Activated T-cell treated with anti-CD3 and anti-CD28 coated beads, Interleukin-2, amount 50 U/mL, for 72 hours (primary cell): ENCODE measurements at places on chromosomes 16 and 17. TPM values are rescaled to one million over a fixed set of nuclear protein-coding genes. Genes with fewer than 3 reads are reported as not detected.

DNA sequence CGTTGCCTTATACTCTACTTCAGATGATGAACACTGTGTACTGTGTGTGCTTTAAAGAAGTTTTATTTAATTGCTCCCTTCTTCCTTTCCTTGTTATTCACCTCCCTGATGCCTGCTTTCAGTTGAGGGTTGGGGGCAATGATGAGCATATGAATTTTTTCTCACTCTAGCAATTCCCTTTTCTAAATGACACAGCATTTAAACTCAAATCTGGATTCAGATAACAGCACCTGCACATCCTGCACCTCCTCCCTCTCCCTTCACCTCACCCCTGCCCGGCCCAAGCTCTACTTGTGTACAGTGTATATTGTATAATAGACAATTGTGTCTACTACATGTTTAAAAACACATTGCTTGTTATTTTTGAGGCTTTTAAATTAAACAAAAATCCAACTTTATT, 13.0 kb upstream of the PNPO start:
- peak overlapping the region; percentile 2 for H3K27ac ChIP-seq
- no peak overlapping the region for H3K4me3 ChIP-seq
- peaks cover 7% of the 10 kb centered on the region for H3K36me3 ChIP-seq
- H3K27me3 ChIP-seq = no peaks in the 10 kb centered on the region

DNA sequence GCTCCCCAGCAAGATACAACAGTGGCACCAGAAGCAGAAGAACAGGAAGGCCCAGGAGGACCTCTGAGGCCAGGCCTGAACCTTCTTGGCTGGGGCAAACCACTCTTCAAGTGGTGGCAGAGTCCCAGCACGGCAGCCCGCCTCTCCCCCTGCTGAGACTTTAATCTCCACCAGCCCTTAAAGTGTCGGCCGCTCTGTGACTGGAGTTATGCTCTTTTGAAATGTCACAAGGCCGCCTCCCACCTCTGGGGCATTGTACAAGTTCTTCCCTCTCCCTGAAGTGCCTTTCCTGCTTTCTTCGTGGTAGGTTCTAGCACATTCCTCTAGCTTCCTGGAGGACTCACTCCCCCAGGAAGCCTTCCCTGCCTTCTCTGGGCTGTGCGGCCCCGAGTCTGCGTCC, 11.9 kb downstream of the CES3 start:
- H3K4me3 ChIP-seq = no peak overlapping the region
- DNase-seq = no peak
- no peaks in the 10 kb centered on the region for H3K36me3 ChIP-seq
- H3K27ac ChIP-seq = no peak overlapping the region
- peaks cover 30% of the 10 kb centered on the region for H3K4me1 ChIP-seq
- no peaks in the 10 kb centered on the region for H3K27me3 ChIP-seq

GRCh38 chr17:12242345-12242954, 221.8 kb downstream of the MAP2K4 start:
- H3K27ac ChIP-seq = no peak overlapping the region
- peaks cover 11% of the 10 kb centered on the region for H3K27me3 ChIP-seq
- H3K36me3 ChIP-seq = no peaks in the 10 kb centered on the region
- H3K4me1 ChIP-seq = no peaks in the 10 kb centered on the region

- no peak overlapping the region for H3K27ac ChIP-seq
Measured at GRCh38 chr17:73071066-73071999, 21.2 kb downstream of the SLC39A11 start.

Gene CLEC18A
- total RNA-seq = 1.6 TPM

DNA sequence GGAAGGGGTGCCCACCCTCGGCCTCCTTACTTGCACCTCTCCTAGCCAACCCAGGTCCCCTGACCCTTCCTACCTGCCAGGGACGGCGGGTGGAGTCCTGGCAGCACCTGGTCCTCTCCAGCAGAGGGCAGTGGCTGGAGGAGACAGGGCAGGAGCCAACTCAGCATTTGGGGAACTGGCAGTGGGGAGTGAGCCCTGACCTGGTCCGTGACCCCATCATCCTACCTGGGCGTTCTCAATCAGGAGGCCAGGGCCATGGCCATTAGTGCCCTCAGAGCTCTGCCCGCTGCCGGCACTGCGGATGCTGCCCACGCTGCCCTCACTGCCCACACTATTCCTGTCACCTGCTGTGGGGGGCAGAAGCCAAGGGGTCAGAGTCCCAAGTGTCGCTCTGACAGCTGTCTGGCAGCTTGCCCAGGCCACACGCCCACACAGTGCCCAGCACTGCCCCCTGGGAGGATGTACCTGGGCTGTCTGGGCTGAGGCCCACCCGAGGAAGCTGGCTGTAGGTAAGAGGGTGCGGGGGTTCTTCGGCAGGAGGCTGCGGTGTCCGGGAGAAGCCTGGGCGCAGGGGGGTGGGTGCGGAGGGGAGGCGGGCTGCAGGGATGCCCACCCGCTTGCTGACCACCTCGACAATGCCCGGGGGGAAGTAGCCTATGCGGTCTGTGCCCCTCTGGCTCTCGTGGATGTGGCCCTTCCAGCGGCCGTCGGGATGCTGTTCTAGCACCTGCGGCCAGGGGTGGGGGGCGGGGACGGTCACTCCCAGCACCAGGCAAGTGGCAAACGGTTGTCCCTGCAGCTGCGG, 10.8 kb downstream of the CASKIN2 start:
- DNase-seq = peak; percentile 51
- no peak overlapping the region for H3K27ac ChIP-seq
- no peaks in the 10 kb centered on the region for H3K27me3 ChIP-seq

- no peak for DNase-seq
- H3K27me3 ChIP-seq = no peaks in the 10 kb centered on the region
- no peak overlapping the region for H3K27ac ChIP-seq
- H3K4me3 ChIP-seq = no peak overlapping the region
- H3K36me3 ChIP-seq = no peaks in the 10 kb centered on the region
Measured at GRCh38 chr16:67673712-67674580, 7.3 kb downstream of the C16orf86 start.

DNA sequence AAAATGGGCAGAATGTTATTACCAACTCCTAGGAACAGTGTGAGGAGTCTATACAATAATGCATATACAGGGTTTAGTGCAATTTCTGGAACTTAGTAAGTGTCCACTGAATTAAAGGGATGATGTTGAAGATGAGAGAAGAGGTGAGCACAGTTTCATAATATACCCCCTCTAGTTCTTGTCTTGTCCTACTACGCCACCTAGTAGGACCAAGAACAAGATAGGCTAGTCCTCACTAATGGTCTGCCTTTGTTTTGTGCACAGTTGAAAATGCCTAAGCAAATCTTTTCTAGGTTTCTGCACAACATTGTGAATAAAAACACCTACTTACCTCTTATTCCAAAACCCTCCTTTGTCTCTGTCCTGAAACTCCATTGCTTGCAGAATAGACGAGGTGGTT, 670.2 kb downstream of the CDH8 start:
- no peak overlapping the region for H3K4me3 ChIP-seq
- H3K27me3 ChIP-seq = no peaks in the 10 kb centered on the region
- H3K36me3 ChIP-seq = no peaks in the 10 kb centered on the region
- H3K27ac ChIP-seq = no peak overlapping the region
- H3K4me1 ChIP-seq = no peaks in the 10 kb centered on the region
- no peak for DNase-seq

DNA sequence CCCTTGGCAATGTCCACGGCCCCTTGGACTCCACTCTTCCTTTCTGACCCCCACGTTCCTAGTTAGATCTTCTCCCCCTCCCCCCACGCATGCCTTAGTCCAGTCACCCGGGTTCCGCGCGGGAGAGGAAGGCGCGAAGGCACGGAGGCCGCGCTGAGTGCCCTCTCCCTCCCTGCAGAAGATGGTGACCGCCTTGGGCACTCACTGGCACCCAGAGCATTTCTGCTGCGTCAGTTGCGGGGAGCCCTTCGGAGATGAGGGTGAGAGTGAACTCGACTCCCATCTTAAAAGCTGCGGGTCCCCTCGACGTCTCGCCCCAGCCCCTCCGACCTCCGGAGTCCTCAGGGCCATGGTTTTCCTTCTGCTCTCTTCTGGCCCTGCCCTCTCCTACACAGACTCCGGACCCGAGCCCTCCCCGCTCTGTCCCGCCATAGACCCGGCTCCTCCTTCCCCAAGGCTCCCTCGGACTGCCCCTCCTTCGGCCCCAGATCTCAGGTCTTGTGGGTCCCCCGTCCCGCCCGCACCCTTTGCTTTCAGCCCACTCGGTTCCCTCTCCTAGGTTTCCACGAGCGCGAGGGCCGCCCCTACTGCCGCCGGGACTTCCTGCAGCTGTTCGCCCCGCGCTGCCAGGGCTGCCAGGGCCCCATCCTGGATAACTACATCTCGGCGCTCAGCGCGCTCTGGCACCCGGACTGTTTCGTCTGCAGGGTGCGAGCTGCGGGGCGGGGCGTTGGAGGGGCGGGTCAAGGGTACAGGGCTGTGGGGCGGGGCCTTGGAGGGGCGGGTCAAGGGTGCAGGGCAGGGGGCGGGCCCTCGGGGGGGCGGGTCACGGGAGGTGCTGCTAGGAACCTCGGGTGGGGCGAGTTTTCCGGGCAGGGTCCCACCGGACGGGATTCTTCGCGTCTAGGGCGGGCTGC, 4.6 kb downstream of the TGFB1I1 start:
- peaks cover 30% of the 10 kb centered on the region for H3K4me1 ChIP-seq
- DNase-seq = peak; percentile 87
- no peak overlapping the region for H3K27ac ChIP-seq
- no peaks in the 10 kb centered on the region for H3K36me3 ChIP-seq
- peak overlapping the region; percentile 88 for H3K4me3 ChIP-seq

- H3K27me3 ChIP-seq = peaks cover 14% of the 10 kb centered on the region
- H3K36me3 ChIP-seq = no peaks in the 10 kb centered on the region
- H3K4me3 ChIP-seq = no peak overlapping the region
- peak; percentile 43 for DNase-seq
- no peak overlapping the region for H3K27ac ChIP-seq
- no peaks in the 10 kb centered on the region for H3K4me1 ChIP-seq
Measured at GRCh38 chr16:58306327-58306726, 11.5 kb upstream of the PRSS54 start.

Gene CHD9NB
- total RNA-seq = 0.46 TPM

Gene CNTD1
- 0.32 TPM for total RNA-seq

GRCh38 chr16:31179747-31180459, at the start of gene FUS:
Gene FUS, plus strand, starts transcription at chr16:31180139. Its CDS starts 76 bp downstream, at chr16:31180215.
- H3K27ac ChIP-seq = peak within 1 kb of the TSS; percentile 99
- H3K27me3 ChIP-seq = no peaks in the 10 kb centered on the region
- H3K4me3 ChIP-seq = peak within 1 kb of the TSS; percentile 99
- peak; percentile 95 for DNase-seq
- peaks cover 59% of the 10 kb centered on the region for H3K4me1 ChIP-seq
- H3K36me3 ChIP-seq = peaks cover 33% of the 10 kb centered on the region

DNA sequence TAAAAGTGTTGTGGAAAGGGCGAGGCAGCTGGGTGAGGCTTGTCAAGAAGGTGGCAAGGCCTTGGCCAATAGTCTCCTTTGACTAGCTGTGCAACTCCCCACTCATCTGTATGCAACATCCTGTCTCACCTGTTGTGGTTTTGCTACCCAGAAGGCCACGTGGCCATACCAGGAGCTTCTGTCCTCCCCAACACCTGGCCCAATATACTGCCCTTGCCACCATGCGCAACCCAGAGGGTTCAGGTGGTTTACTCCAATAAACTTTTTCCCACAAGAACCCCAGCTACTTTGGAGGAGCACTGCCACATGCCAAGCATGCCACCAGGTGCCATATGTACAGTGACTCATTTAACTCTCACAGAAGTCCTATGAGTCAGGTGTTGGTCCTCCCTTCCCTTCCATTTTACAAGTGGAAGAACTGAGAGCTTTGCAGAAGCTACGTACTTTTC, 10.2 kb downstream of the MYO19 start:
- peaks cover 43% of the 10 kb centered on the region for H3K36me3 ChIP-seq
- no peak overlapping the region for H3K4me3 ChIP-seq
- H3K4me1 ChIP-seq = peaks cover 34% of the 10 kb centered on the region
- H3K27me3 ChIP-seq = no peaks in the 10 kb centered on the region
- H3K27ac ChIP-seq = peak overlapping the region; percentile 45

- DNase-seq = no peak
- peaks cover 25% of the 10 kb centered on the region for H3K27me3 ChIP-seq
- no peaks in the 10 kb centered on the region for H3K36me3 ChIP-seq
- H3K4me3 ChIP-seq = no peak overlapping the region
- H3K27ac ChIP-seq = no peak overlapping the region
Measured at GRCh38 chr17:74190807-74191406, 12.6 kb upstream of the RPL38 start.

GRCh38 chr17:47208744-47209488, at the start of gene MYL4:
Gene MYL4, plus strand, starts transcription at chr17:47209348. Its CDS starts 75 bp downstream, at chr17:47209423.
- peaks cover 31% of the 10 kb centered on the region for H3K4me1 ChIP-seq
- H3K36me3 ChIP-seq = no peaks in the 10 kb centered on the region
- no peak for DNase-seq
- no peak within 1 kb of the TSS for H3K27ac ChIP-seq

- no peaks in the 10 kb centered on the region for H3K27me3 ChIP-seq
- peaks cover 13% of the 10 kb centered on the region for H3K36me3 ChIP-seq
- H3K27ac ChIP-seq = peak overlapping the region; percentile 68
Measured at GRCh38 chr17:45296003-45296832, 20.6 kb downstream of the MAP3K14 start.

- H3K36me3 ChIP-seq = peaks cover 45% of the 10 kb centered on the region
- H3K27ac ChIP-seq = no peak overlapping the region
- H3K4me1 ChIP-seq = peaks cover 47% of the 10 kb centered on the region
- H3K4me3 ChIP-seq = no peak overlapping the region
- no peaks in the 10 kb centered on the region for H3K27me3 ChIP-seq
Measured at GRCh38 chr16:11033629-11034420, 89.5 kb downstream of the CLEC16A start.

- H3K27ac ChIP-seq = no peak overlapping the region
- no peaks in the 10 kb centered on the region for H3K36me3 ChIP-seq
- H3K4me1 ChIP-seq = peaks cover 83% of the 10 kb centered on the region
- H3K27me3 ChIP-seq = no peaks in the 10 kb centered on the region
- no peak for DNase-seq
Measured at GRCh38 chr16:11201498-11202259, 54.3 kb downstream of the SOCS1 start.

GRCh38 chr17:43634591-43635125, 27.1 kb downstream of the MEOX1 start:
- H3K27ac ChIP-seq = no peak overlapping the region
- no peaks in the 10 kb centered on the region for H3K4me1 ChIP-seq
- peaks cover 3% of the 10 kb centered on the region for H3K27me3 ChIP-seq
- H3K4me3 ChIP-seq = no peak overlapping the region

Gene NTN1
- 0.69 TPM for total RNA-seq

DNA sequence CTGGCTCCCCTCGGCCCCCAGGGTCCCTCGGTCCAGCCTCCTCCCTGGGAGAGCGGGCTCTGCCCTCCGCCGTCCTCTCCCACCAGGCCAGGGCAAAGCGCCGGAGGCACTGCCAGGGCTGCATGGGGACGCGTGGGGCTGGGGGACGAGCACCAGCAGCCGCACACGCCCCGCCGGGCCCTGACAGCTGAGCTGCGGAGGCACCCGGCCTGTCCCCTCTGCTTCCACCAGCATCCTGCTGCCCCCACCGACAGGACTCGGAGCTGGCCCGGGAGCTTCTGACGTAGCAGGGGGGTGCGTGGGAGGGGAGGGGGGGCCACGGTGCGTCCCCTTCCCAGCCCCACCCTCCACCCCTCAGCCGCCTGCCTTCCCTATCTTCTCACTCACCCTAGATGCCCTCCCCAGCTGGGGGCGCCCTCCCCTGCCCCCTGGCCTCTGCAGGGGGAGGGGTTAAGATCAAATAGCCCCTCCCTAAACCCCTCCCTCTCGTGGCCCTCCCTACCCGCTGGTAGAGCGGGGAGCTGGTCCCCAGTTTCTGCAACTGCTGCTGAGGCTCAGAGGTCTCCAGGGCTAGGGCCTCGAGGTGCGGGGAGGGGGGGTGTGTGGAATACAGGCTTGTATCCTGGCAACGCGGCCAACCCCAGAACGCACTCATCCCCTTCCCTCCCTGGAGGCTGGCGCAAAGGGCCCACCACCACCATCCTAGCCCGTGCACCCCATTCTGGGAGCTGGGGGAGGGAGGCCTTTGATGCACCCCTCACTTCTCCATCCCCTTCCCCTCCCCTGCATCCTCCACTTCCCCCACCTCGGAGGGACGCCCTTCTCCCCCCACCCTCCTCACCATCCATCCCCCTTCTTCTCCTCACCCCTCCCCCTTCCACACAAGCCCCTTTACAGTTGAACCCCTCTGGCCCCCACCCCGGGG, 1.0 kb downstream of the SRCIN1 start:
- peaks cover 25% of the 10 kb centered on the region for H3K4me1 ChIP-seq
- peak overlapping the region; percentile 76 for H3K4me3 ChIP-seq
- peak; percentile 41 for DNase-seq

Gene KRTAP9-8
- not detected for total RNA-seq
